Uterus (tissue), 4 donors: ENCODE measurements at places on chromosomes 7 and 10. TPM values are rescaled to one million over a fixed set of nuclear protein-coding genes. Genes with fewer than 3 reads are reported as not detected.

DNA sequence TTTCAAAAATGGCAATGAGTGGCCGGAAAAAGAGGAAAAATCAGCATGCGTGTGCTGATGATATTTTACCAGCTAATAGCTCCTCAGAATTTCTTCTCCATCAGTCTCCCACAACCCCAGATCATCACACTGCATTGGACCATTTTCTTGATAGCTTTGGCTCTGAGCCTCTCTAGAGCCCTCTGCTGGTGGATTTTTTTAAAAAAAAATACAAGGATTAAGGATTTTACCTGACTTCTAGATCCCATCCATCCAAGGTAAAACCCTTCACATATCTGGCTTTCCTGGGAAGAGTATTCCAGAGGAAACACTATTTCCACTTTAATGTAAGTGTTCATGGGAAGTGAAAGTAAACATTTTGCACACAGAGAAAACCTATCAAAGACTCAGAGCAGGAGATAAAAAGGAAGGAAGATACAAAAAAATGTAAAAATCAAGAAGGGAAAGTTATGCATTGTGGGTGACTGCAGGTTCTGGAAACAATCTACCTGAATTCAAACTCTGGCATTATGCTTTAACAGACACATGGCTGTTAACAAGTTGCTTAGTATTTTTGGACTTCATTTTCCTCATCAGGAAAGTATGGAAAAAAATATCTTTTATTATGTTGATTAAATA is 380.9 kb downstream of the LRRTM3 start:
- H3K27ac ChIP-seq: no peak overlapping the region
- DNase-seq: no peak
- H3K36me3 ChIP-seq: no peaks in the 10 kb centered on the region
- no peak overlapping the region for H3K4me3 ChIP-seq
- no peaks in the 10 kb centered on the region for H3K4me1 ChIP-seq

- peak; percentile 22 for DNase-seq
- no peak overlapping the region for H3K4me3 ChIP-seq
- no peaks in the 10 kb centered on the region for H3K36me3 ChIP-seq
- no peaks in the 10 kb centered on the region for H3K27me3 ChIP-seq
- no peaks in the 10 kb centered on the region for H3K4me1 ChIP-seq
These were observed 55.9 kb downstream of the FAM241B start for GRCh38 chr10:69685802-69686585.

DNA sequence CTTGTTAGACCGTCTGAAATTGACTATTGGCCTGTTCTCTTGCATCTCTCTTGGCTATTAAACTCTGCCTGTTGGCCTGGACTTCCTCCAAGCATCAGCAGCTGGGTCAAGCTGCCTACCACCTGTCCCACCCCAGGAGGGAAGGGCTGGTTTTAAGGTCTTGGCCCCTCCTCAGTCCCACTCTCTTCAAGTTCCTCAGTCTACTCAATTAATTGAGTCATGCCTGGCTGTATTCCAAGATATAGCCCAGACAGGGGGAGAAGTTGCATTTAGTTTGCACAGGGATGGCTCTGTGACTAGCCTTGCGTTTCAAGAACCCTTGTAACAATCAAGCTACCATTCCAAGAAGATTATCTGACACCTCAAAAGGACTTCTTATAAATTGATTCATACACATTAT is 113.8 kb upstream of the GLI3 start:
- no peaks in the 10 kb centered on the region for H3K27me3 ChIP-seq
- H3K27ac ChIP-seq: no peak overlapping the region
- DNase-seq: no peak
- no peaks in the 10 kb centered on the region for H3K4me1 ChIP-seq
- H3K36me3 ChIP-seq: no peaks in the 10 kb centered on the region

GRCh38 chr7:144488977-144489376 is 85.5 kb upstream of the NOBOX start:
- H3K36me3 ChIP-seq: no peaks in the 10 kb centered on the region
- H3K27ac ChIP-seq: no peak overlapping the region
- H3K4me3 ChIP-seq: no peak overlapping the region
- H3K4me1 ChIP-seq: no peaks in the 10 kb centered on the region

- H3K27me3 ChIP-seq: no peaks in the 10 kb centered on the region
- DNase-seq: peak; percentile 63
- H3K4me1 ChIP-seq: peaks cover 7% of the 10 kb centered on the region
- H3K36me3 ChIP-seq: no peaks in the 10 kb centered on the region
- H3K27ac ChIP-seq: peak overlapping the region; percentile 88
- no peak overlapping the region for H3K4me3 ChIP-seq
These were observed 296.5 kb upstream of the PITRM1 start for GRCh38 chr10:3468919-3469638.

DNA sequence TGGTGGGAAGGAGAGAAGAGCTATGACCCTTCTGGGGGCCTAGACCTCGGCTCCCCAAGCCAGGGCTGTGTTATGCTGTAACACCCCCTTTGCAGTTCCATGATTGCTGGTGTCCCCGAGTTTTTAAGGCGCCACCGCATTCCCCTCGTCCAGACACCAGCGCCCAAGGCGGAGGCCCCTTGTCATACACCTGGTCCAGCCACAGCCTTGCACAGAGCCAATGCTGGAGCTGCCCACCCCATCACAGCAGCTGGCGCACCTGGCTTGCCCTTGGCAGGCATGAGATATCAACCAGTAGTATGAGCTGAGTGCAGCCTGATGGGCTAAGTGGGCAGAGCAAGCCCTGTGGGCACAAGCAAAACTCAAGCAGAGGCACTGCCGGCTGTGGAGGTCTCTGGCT is 209.4 kb downstream of the SORCS1 start:
- no peaks in the 10 kb centered on the region for H3K27me3 ChIP-seq
- no peak for DNase-seq
- H3K27ac ChIP-seq: no peak overlapping the region
- H3K36me3 ChIP-seq: no peaks in the 10 kb centered on the region

The HELLS gene
- 15.2 TPM for total RNA-seq

The NUB1 gene
- total RNA-seq: 38.2 TPM
